ENCODE measurements at places on chromosomes 11 and 22. TPM values are rescaled to one million over a fixed set of nuclear protein-coding genes. Genes with fewer than 3 reads are reported as not detected.

The RAG2 gene
- 0.10 TPM for total RNA-seq

- no peak for DNase-seq
Observed at GRCh38 chr11:4593739-4594138, at the start of gene OR52I1. Gene OR52I1, plus strand, starts transcription at chr11:4594039. Its CDS starts 0 bp downstream, at chr11:4594039.

DNA sequence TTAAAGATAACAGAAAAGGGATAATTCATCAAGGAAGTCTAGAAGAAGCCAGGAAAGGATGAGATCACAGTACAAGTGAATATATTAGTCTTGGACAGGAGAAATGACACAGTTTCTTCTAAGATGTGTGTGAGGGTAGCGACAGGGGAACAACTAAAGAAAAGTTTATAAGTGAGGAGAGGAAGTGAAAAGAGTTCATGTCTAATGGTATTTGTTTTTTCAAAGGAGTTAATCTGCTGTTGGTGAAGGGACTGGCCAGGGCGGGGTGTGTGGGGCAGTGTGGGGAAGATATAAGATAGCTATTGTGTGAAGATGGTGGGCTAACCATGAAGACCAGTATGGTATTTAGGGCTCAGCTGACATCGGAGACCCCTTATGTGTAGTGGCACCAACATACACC is 7.6 kb upstream of the PPFIBP2 start:
- no peak for DNase-seq

DNA sequence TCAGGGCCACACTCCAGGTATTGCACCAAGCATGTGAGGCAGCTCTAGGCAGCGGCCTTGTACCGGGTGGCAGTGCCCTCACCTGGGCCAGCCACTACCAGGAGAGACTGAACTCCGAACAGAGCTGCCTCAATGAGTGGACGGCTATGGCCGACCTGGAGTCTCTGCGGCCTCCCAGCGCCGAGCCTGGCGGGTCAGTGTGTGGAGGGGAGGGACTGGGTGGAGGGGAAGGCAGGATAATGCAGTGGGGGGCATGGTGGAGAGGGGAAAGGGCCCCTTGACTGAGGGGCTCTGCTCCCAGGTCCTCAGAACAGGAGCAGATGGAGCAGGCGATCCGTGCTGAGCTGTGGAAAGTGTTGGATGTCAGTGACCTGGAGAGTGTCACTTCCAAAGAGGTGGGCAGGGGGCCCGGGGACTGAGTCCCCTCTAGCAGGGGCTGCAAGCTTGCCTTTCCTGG is 4.2 kb downstream of the SSH3 start:
- DNase-seq, result no peak

DNA sequence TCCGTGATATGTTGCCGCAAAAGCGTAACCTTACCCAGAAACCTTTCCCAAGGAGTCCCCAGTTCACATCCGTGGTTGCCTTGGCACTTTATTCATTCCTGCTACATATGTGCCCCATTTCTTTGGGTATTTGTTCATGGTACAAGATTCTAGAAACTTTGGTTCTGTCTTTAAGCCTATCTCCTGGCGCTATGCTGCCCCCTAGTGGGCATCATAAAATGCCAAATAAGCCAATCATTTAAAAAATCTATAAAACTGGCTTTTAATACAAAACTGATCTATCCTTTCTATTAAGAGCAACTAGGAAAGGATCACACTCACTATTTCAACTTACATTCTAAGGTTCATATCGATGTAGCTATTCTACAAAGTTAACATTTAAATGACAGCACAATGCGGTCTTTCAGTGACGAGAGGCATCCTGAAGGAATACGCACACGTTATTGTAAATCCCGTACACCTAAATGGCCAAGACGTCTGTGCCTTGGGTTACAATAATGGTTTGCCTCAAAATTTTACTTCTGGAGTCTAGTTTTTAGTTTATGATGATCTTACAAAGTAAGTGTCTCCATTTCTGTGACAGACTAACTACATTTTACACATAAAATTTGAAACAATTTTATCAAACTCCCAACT is 16.2 kb downstream of the PIWIL3 start:
- DNase-seq, result no peak

DNA sequence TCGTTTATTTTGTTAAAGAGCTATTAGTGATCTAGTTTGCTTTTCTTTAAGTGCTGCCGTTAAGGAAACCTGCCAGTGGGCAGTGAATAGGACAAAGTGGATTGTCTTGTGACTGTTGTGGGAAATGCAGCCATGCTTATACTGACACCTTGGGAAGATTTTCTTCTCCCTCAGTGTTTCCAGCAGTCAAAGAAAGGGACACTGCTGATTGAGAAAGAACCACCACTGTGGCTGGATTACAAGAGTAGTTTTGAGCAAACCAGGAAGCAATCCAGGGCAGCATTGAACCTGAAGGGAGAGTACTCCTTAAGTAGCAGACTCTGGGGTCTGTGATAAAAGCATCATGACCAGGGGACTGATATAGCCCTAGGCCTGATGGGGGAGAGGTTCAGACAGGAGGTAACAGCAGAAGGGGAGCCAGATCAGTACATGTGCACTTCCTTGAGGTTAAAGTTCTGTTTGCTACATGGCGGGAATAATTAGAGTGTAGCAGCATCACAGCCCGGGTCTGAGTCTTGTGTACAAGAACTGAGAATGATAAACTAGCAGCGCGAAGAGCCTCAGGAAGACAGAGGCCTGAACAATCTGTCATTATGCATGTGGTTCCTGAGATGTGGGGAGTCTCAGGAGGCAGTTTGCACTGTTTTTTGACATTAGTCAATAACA is 167.8 kb downstream of the C11orf91 start:
- DNase-seq, result no peak

All from Panc1 (cell line).